ENCODE measurements at places on chromosomes 4 and X.

DNA sequence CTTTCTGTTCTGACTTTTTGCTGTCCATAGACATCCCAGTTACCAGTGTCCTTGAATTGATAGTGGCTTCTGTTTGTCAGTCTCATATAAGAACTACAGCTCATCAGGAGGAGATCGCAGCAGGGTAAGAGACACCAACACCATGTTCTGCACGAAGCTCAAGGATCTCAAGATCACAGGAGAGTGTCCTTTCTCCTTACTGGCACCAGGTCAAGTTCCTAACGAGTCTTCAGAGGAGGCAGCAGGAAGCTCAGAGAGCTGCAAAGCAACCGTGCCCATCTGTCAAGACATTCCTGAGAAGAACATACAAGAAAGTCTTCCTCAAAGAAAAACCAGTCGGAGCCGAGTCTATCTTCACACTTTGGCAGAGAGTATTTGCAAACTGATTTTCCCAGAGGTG is 30.1 kb downstream of the GUCY1A1 start:
- DNase-seq, result no peak

DNA sequence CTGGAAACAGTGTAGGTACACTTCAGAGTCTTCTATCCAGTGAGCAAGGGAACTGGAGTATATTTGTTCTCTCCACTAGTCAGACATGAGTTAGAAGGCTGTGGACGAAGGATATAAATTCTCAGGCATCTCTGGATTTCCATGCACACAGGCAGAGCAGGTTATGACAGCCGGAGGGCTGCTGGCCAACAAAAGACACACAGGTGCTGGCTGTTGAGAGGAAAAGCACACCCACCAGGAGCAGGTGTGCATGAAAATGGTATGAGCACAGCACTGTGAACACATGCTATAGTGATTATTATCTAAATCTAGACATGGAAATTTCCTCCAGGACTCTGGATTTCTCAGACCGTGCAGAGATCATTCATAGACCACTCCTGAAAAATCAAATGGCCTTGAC is 444.7 kb upstream of the RPS6KA3 start:
- no peak for DNase-seq

DNA sequence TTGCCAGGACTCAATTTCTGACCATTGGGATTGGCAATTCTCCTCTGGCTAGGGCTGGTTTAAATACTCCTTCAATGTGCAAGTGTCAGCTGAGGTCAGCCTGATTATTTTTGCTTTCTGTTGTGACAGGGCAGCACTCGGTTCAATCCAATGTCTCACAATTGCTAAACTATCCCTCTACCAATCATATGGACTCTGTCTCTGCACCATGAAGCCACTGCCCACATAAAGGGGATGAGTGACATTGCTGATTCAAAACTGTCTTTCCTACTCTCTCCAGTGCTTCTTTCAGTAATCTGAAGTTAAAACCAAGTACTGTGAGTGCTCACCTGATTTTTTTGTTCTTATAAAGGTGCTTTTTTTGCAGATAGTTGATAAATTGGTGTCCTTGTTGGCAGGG is 1030.7 kb downstream of the GLUD2 start:
- no peak for DNase-seq

DNA sequence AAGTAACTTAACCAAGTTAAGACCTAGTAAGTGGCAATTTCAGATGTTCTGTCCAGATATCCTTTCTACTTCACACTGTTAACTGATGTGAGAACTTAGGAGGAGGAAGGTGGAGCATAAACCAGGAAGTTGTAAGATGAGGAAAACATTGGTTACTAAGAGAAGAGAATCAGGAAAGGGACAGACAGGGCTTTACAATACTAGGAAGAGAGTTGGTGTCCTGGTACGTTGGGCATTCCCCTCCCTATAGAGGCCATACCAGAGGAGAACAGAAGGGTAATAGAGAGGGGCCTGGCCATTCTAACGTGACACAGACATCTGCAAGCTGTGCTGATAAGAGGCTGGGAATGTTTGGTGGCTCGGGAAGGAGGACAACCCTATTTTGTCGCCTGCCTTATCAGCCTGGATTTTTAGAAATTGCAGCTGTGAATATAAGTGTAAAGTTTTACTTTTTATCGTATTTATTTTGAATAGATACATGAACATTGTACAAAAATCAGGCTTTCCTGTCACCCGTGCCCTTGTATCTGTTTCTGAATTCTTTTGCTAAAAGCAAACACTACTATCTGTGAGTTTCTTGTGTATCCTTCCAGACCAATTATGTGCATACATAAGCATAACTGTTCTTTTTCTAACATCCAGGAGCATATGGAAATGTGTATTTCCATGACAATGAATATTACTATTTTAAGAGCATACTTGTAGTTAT is 53.5 kb upstream of the HPRT1 start:
- no peak for DNase-seq

Data from activated CD4-positive, CD25-positive, alpha-beta regulatory T cell (primary cell).